Natural killer cell treated with Interleukin-12 subunit alpha and Interleukin-12 subunit beta and Interleukin-15 and Interleukin-18, amount 100 ng/mL, for 72 hours (primary cell): ENCODE measurements at places on chromosomes 2 and 18.

DNA sequence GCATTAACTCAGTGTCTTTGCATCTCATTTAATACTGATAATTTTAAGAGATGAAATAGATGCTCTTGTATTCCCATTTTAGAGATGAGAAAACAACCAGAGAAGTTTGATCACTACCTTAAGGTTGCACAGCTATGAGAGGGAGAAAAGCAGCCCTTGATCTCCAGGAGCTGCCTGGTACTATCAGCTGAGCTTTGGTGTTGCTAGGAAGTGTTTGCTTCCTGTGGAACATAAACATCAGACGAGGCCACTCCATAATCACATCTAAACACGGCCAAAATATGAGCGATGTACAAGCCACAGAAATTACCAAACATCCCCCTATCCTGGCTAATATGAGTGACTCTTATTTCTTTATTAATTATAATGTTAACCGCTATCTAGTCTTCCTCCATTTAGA is 620 bp upstream of the WDFY1 start:
- H3K27ac ChIP-seq = peak overlapping the region; percentile 84
- H3K36me3 ChIP-seq = peaks cover 5% of the 10 kb centered on the region
- peak overlapping the region; percentile 75 for H3K4me3 ChIP-seq
- H3K4me1 ChIP-seq = peaks cover 28% of the 10 kb centered on the region

- H3K27me3 ChIP-seq = peaks cover 3% of the 10 kb centered on the region
- DNase-seq = no peak
- H3K4me3 ChIP-seq = no peak overlapping the region
- H3K27ac ChIP-seq = no peak overlapping the region
- H3K4me1 ChIP-seq = peaks cover 9% of the 10 kb centered on the region
Measured at GRCh38 chr18:59874166-59874565, 25.6 kb upstream of the PMAIP1 start.

GRCh38 chr2:68811364-68811763 is 59.8 kb downstream of the BMP10 start:
- H3K27ac ChIP-seq = no peak overlapping the region
- peaks cover 67% of the 10 kb centered on the region for H3K4me1 ChIP-seq
- H3K27me3 ChIP-seq = no peaks in the 10 kb centered on the region

DNA sequence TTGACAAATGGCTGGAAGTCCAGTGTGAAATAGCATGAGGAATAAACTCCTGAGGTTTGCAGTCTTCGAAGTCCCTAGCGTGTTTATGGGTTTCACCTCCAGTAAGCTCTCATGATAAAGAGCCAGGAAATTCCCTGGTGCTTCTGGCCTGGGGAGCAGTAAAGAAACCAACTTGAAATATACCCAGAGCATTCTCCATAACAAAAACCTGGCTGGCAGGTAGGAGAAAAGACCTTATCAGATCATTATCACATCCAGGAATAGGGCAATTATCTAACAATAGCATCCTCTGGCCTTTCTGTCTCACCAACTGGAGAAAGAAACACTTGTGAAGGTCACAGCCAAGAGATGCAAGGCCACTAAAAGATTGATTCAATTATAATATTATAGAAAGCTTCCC is 513.6 kb upstream of the LRRTM4 start:
- H3K27me3 ChIP-seq = no peaks in the 10 kb centered on the region
- H3K27ac ChIP-seq = no peak overlapping the region
- no peak for DNase-seq
- peaks cover 5% of the 10 kb centered on the region for H3K36me3 ChIP-seq
- no peak overlapping the region for H3K4me3 ChIP-seq
- H3K4me1 ChIP-seq = no peaks in the 10 kb centered on the region

DNA sequence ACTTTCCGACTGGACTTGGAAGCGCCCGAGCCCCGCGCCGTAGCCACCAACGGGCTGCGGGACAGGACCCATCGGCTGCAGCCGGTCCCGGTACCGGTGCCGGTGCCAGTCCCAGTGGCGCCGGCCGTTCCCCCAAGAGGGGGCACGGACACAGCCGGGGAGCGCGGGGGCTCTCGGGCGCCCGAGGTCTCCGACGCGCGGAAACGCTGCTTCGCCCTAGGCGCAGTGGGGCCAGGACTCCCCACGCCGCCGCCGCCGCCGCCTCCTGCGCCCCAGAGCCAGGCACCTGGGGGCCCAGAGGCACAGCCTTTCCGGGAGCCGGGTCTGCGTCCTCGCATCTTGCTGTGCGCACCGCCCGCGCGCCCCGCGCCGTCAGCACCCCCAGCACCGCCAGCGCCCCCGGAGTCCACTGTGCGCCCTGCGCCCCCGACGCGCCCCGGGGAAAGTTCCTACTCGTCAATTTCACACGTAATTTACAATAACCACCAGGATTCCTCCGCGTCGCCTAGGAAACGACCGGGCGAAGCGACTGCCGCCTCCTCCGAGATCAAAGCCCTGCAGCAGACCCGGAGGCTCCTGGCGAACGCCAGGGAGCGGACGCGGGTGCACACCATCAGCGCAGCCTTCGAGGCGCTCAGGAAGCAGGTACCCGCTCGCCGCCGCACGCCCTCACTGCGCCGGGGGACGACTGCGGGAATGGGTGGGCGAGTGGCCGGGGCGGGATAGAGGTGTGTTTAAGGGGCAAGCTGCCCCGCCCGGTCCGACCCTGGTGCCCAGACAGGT is 713 bp downstream of the ATOH8 start:
- H3K4me3 ChIP-seq = peak overlapping the region; percentile 66
- peaks cover 5% of the 10 kb centered on the region for H3K4me1 ChIP-seq
- no peak for DNase-seq
- no peaks in the 10 kb centered on the region for H3K36me3 ChIP-seq
- H3K27ac ChIP-seq = no peak overlapping the region

DNA sequence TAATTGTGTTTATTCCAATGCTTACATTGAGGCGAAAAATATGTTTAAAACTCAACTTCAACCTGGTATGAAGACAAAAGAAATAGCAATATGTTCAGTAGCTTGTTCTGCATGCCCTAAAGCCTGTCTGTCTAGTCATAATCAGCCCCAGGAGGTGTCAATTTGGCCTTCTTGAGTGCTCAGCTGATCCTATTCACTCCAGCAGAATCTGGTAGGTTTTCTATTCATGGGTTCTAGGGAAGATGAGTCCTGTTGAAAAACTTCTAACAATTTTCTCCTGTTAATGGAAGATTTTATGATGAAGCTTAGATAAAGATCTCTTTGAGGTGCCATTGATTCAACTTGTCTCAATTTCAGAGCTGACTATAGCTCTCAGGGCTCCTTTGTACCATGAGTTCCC is 402.0 kb upstream of the UBE2E3 start:
- no peak overlapping the region for H3K4me3 ChIP-seq
- H3K4me1 ChIP-seq = no peaks in the 10 kb centered on the region
- no peaks in the 10 kb centered on the region for H3K36me3 ChIP-seq
- H3K27ac ChIP-seq = no peak overlapping the region

- H3K27ac ChIP-seq = no peak overlapping the region
- no peaks in the 10 kb centered on the region for H3K36me3 ChIP-seq
- DNase-seq = no peak
Measured at GRCh38 chr2:83067947-83068346, 1391.1 kb downstream of the SUCLG1 start.

DNA sequence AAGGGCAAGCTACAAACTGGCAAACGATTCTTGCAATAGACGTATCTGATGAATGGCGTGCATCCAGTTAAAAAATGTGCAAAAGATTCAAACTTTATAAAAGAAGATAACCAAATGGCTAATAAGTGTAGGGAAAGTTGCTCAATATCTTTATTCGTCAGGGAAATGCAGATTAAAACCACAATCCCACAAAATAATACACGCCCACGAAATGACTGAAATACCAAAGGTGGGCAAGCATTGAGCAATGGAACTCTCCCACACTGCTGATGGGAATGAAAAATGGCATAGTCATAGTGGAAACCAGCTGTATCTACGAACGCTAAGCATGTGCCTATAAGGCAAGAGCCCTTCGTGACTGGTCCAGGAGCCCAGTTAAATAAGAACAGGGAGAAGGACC is 168.6 kb upstream of the SIX2 start:
- H3K36me3 ChIP-seq = no peaks in the 10 kb centered on the region
- peaks cover 46% of the 10 kb centered on the region for H3K27me3 ChIP-seq

DNA sequence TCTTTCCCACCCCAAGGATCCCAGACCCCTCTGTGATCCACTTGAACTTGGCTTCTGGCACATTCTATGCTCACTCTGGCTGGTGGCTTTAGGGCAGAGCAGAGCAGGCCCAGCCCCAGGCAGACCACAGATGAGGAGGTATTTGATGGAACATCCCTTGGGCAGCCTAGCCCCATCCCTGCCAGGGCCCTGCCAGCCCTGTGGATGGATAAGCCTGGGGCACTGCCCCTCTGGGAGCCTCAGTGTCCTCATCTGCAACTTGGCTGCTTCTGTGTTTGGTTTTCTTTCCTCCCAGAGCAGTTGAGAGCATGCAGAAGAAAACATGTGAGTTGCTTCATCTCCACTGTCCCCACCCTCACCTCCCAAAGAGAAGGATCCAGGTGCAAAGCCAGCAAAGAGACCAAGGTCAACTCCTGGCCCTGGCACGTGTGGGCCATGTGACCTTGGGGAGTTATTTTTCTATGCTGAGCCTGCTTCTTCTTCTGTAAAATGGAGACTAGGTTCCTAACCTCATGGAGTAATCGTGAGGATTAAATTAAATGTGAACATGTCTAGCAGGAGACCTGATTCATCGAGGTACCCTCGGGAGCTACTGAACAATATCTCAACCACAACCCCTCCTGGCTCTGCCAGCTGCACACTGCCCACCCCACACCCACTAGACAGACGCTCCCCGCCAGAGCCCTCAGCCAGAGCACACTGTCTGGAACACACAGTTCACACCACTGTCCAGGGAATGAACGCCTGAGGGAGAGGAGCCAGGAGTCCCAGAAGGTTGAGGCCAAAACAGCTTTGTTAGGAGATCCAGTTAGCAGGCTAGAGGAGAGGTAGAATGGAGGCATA is 14.6 kb upstream of the TNS1 start:
- no peak for DNase-seq
- H3K4me3 ChIP-seq = no peak overlapping the region
- no peak overlapping the region for H3K27ac ChIP-seq
- peaks cover 12% of the 10 kb centered on the region for H3K27me3 ChIP-seq
- H3K36me3 ChIP-seq = no peaks in the 10 kb centered on the region
- H3K4me1 ChIP-seq = no peaks in the 10 kb centered on the region

DNA sequence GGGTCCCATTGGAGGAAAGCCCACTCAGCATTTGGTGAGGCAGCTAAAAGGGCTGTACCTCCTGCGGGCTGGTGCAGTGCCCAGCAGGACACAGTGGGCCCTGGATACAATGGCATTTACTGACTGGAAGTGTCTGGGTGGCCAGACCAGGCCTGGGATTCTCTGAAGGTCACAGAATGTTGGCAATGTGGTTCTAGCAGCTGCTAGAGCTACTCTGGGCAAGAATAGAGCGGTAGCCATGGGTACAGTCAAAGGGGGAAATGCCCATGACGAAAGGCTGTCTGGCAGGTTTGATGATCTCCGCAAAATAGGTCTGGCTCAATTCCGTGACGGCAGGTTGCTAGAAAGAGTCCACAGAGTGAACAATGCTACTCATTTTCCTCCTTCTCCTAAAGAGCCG is 241.8 kb downstream of the AFF3 start:
- no peak overlapping the region for H3K4me3 ChIP-seq
- no peak for DNase-seq
- H3K4me1 ChIP-seq = peaks cover 3% of the 10 kb centered on the region
- no peak overlapping the region for H3K27ac ChIP-seq

DNA sequence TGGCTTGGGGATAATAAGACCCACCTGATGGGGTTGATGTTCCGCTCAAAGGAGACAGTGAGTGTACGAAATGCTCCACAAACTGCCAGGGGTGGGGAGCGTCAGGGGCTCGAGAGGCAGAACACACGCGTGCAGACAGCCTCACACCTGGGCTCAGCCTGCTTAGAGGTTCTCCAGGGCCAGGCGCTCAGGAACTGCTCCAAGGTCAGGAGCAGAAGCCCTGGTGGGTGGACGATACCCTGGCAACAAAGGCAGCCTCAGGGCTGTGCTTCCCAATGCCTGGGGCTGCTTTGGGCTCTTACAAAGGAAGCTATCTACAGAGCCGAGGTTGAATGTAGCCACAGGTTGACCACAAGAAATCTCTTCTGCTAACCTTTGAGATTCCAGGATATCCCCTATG is 114.4 kb downstream of the CLIP4 start:
- no peaks in the 10 kb centered on the region for H3K36me3 ChIP-seq
- peaks cover 17% of the 10 kb centered on the region for H3K27me3 ChIP-seq
- H3K4me3 ChIP-seq = no peak overlapping the region
- no peak overlapping the region for H3K27ac ChIP-seq

DNA sequence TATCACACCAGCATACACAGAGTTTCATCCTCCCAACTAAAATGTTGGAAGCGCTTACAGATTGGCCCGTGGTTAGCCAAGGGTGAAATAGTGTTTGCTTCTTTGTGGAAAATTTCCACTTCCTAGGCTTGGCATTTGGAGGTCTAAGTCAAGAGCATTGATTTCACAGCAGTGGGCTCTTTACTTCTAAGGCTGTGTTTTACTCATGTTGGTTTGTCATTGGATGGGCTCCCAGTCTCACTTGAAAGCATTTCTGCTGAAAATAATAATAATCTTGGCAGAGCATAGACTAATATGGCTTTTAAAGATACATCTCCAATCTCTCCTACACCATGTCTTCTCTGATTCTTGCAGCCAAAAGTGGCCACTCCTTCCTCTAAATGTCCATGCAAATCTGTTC is 82.9 kb downstream of the DYNAP start:
- no peaks in the 10 kb centered on the region for H3K36me3 ChIP-seq
- no peak for DNase-seq
- no peak overlapping the region for H3K4me3 ChIP-seq
- H3K27me3 ChIP-seq = peaks cover 8% of the 10 kb centered on the region

GRCh38 chr18:74333091-74333490 is 17.5 kb downstream of the C18orf63 start:
- H3K4me3 ChIP-seq = no peak overlapping the region
- no peaks in the 10 kb centered on the region for H3K4me1 ChIP-seq
- peaks cover 17% of the 10 kb centered on the region for H3K27me3 ChIP-seq
- no peaks in the 10 kb centered on the region for H3K36me3 ChIP-seq

DNA sequence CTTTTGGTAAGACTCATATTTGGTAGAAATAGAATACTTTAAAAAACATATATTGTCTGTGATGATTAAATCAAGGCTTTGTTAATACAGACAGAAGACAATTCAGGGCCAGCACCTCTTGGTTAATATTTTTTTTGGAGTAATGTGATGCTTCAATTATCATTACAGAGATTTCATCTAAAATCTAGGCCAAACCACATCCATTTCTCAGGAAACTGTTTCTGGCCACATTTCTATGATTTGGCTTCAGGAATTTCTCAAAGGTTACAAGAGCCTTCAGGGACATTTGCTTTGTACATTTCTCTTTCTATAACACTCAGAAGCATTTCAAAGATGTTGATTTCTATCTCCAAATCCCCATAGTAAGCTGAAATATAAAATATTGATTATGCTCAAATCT is 614.9 kb downstream of the LRP1B start:
- H3K36me3 ChIP-seq = peaks cover 5% of the 10 kb centered on the region
- H3K27ac ChIP-seq = no peak overlapping the region
- H3K27me3 ChIP-seq = no peaks in the 10 kb centered on the region
- H3K4me3 ChIP-seq = no peak overlapping the region

GRCh38 chr2:62382757-62383156 is 123.2 kb downstream of the TMEM17 start:
- no peaks in the 10 kb centered on the region for H3K36me3 ChIP-seq
- H3K27ac ChIP-seq = no peak overlapping the region
- no peak overlapping the region for H3K4me3 ChIP-seq
- H3K4me1 ChIP-seq = peaks cover 4% of the 10 kb centered on the region
- no peak for DNase-seq
